ENCODE measurements at places on chromosomes 12 and 14. TPM values are rescaled to one million over a fixed set of nuclear protein-coding genes. Genes with fewer than 3 reads are reported as not detected.

- DNase-seq, result no peak
- H3K4me3 ChIP-seq, result no peak overlapping the region
- no peak overlapping the region for H3K27ac ChIP-seq
Measured at GRCh38 chr14:86897224-86897623, 1095.8 kb downstream of the GALC start.

DNA sequence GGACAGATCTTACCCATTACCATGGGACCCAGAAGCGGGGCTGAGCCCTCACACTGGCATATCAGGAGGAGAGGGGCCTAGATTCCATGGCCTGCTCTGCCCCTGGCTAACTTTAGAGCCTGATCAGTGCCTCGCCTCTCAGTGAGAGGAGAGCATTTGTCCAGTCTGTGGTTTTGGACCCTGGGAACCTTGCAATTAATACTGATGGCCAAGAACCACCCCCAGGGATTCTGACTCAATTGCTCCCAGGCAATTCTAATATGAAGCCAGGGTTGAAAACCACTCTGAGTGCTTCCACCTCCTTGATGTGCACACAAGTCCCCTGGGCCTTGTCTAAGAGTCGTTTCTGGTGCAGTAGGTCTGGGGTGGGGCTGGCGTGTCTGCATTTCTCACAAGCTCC is 67.7 kb downstream of the CALM1 start:
- no peaks in the 10 kb centered on the region for H3K4me1 ChIP-seq
- DNase-seq, result no peak
- H3K36me3 ChIP-seq, result no peaks in the 10 kb centered on the region
- H3K27me3 ChIP-seq, result no peaks in the 10 kb centered on the region
- H3K4me3 ChIP-seq, result no peak overlapping the region
- H3K27ac ChIP-seq, result no peak overlapping the region

- H3K4me3 ChIP-seq, result no peak overlapping the region
- H3K27ac ChIP-seq, result no peak overlapping the region
- no peaks in the 10 kb centered on the region for H3K27me3 ChIP-seq
- H3K36me3 ChIP-seq, result no peaks in the 10 kb centered on the region
- H3K4me1 ChIP-seq, result no peaks in the 10 kb centered on the region
- no peak for DNase-seq
Measured at GRCh38 chr14:96078625-96079016, 39.5 kb downstream of the C14orf132 start.

DNA sequence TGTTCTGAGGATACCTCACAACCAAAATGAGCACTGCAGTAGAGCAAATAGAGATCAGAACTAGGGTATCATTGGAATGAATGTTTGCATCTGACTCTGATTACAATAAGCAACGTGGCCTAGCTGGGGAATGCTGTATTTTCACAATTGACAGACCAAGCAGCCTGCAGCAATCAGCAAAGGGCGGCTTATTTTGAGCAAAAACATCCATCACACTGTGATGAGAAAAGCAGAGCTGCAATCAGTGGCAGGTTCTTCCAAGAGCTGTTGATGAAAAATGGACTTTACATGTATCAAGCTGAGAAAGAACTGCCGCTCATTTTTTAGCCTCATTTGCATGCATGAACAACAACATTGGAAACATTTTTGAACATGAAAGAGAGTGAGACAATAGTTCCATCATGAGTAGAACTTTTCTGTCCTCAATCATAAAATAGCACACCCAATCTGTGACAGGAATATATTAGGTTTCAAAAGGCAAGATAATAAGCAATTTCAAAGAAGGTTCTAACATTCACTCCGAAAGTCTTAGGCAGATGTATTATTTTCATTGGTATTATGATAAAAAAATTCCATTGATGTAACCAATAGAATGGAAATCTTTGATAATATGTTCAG is 249.7 kb upstream of the FBXO33 start:
- H3K27ac ChIP-seq, result no peak overlapping the region
- H3K4me1 ChIP-seq, result no peaks in the 10 kb centered on the region
- no peaks in the 10 kb centered on the region for H3K27me3 ChIP-seq
- no peak for DNase-seq
- H3K36me3 ChIP-seq, result no peaks in the 10 kb centered on the region

DNA sequence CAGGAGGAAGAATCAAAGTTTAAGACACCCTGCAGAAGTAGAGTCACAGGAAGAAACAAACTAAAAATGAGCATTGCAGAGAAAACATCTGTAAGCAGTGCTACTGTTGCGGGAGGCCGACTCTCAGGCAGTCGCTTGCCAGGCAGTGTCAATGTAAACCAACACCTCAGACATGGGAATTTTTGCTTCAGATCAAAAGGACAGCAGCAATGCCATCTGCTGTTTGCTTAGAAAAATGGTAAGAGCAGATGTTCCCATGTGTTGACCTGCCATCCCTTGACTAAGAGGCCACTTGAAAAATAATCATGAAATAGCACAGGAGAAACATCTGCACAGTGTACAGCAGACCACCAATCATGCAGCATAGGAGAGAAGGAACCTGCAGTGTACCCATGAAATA is 196.6 kb downstream of the SLC25A21 start:
- H3K27me3 ChIP-seq, result no peaks in the 10 kb centered on the region
- DNase-seq, result no peak
- no peak overlapping the region for H3K4me3 ChIP-seq

DNA sequence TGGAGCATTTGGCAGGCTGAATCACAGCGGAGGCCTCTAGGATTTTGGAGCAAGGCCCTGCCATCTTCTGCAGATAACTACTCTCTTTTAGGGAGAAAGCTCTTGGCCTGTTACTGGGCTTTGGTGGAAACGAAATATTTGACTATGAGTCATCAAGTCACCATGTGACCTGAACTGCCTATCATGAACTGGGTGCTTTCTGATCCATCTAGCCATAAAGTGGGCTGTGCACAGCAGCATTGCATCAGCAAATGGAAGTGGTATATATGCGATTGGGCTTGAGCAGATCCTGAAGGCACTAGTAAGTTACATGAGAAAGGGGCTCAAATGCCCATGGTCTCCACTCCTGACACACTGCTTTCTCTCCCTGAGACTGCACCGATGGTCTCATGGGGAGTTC is 21.1 kb downstream of the GYS2 start:
- H3K4me1 ChIP-seq, result no peaks in the 10 kb centered on the region
- no peak for DNase-seq
- H3K36me3 ChIP-seq, result no peaks in the 10 kb centered on the region
- no peak overlapping the region for H3K4me3 ChIP-seq
- H3K27me3 ChIP-seq, result no peaks in the 10 kb centered on the region

DNA sequence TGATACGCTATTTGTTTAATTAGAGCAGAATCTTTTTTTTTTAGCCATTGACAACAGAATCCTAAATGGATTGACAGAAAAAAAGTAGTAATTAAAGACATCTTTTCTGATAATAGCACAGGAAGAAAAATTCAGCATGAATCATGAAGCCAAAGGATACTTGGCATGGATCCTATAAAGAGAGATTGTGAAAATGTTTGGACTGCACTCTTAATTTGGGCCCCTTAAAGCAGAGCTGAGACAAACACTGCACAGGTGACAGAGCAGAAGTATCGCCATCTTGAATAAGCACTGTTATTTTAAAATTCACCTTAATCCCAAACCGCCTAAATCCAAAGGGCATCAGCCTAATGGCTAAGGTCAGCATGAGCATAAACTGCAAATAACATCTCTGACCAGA is 48.8 kb upstream of the SEL1L start:
- no peak for DNase-seq
- no peaks in the 10 kb centered on the region for H3K27me3 ChIP-seq
- H3K4me1 ChIP-seq, result no peaks in the 10 kb centered on the region
- no peak overlapping the region for H3K4me3 ChIP-seq

Gene MYL6
- 1,641 TPM for total RNA-seq

GRCh38 chr12:12726555-12727093 is 9.5 kb downstream of the CDKN1B start:
- peak overlapping the region; percentile 99 for H3K27ac ChIP-seq
- DNase-seq, result no peak
- H3K36me3 ChIP-seq, result no peaks in the 10 kb centered on the region
- peaks cover 6% of the 10 kb centered on the region for H3K4me1 ChIP-seq
- peak overlapping the region; percentile 63 for H3K4me3 ChIP-seq

Gene LTA4H
- 71.4 TPM for total RNA-seq

GRCh38 chr14:76420827-76421226 is 44.9 kb downstream of the ESRRB start:
- no peak for DNase-seq
- no peak overlapping the region for H3K4me3 ChIP-seq
- H3K27me3 ChIP-seq, result no peaks in the 10 kb centered on the region
- H3K4me1 ChIP-seq, result no peaks in the 10 kb centered on the region

GRCh38 chr12:56221232-56221756 is 428 bp downstream of the RNF41 start:
- DNase-seq, result peak; percentile 53
- H3K36me3 ChIP-seq, result no peaks in the 10 kb centered on the region
- peak overlapping the region; percentile 60 for H3K4me3 ChIP-seq
- H3K4me1 ChIP-seq, result peaks cover 20% of the 10 kb centered on the region

Gene DYRK2
- total RNA-seq, result 66.0 TPM

GRCh38 chr12:121038861-121039668 is at the start of gene OASL:
OASL (minus strand) TSS chr12:121039246; CDS start chr12:121038971, 275 bp downstream.
- H3K4me1 ChIP-seq, result no peaks in the 10 kb centered on the region
- H3K27ac ChIP-seq, result peak within 1 kb of the TSS; percentile 2
- DNase-seq, result peak; percentile 68
- no peaks in the 10 kb centered on the region for H3K36me3 ChIP-seq
- peak within 1 kb of the TSS; percentile 44 for H3K4me3 ChIP-seq

Gene PNMA1
- 28.3 TPM for total RNA-seq

Gene CS
- total RNA-seq, result 367 TPM

DNA sequence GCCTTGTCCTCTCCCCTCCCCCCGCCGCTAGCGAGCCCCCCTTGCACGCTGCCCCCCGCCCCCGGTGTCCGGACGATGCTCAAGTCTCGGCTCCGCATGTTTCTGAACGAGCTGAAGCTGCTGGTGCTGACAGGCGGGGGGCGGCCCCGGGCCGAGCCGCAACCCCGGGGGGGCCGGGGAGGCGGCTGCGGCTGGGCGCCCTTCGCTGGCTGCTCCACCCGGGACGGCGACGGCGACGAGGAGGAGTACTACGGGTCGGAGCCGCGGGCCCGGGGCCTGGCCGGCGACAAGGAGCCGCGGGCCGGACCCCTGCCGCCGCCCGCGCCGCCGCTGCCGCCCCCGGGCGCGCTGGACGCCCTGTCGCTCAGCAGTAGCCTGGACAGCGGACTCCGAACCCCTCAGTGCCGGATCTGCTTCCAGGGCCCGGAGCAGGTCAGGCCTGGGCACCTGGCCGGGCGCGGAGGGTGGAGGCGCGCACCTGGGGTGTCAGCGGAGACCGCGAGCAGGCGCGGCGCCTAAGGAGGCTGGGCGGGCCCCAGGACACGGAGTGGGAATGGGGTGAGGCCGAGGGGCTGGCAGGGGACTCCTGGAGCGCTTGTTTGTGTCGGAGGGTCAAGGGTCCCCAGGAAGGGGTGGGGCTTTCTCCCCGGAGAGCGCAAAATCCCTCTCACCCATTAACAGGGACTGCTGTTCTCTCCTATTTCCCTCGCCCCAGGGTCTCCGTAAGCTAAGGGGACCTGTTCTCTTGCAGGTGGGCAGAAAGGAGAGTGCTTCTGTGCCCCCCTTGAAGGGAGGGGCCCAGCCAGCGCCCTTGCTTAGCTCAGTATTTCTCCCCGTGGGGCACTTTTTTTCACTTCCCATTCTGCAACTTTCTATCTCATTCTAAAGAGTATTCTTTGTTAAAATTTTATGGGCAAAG is 810 bp downstream of the MARCHF9 start:
- DNase-seq, result peak; percentile 70
- H3K4me3 ChIP-seq, result peak overlapping the region; percentile 59
- no peaks in the 10 kb centered on the region for H3K36me3 ChIP-seq
- no peaks in the 10 kb centered on the region for H3K27me3 ChIP-seq
- H3K27ac ChIP-seq, result peak overlapping the region; percentile 72

Gene GALNT8
- total RNA-seq, result 31.6 TPM

Gene KRT85
- not detected for total RNA-seq

Gene TBPL2
- total RNA-seq, result 0.12 TPM

Gene KRT74
- not detected for total RNA-seq

GRCh38 chr14:34229140-34229539 is 232.9 kb downstream of the SPTSSA start:
- no peaks in the 10 kb centered on the region for H3K36me3 ChIP-seq
- no peak overlapping the region for H3K4me3 ChIP-seq
- DNase-seq, result no peak
- no peaks in the 10 kb centered on the region for H3K27me3 ChIP-seq

Gene PLEK2
- total RNA-seq, result 84.0 TPM

DNA sequence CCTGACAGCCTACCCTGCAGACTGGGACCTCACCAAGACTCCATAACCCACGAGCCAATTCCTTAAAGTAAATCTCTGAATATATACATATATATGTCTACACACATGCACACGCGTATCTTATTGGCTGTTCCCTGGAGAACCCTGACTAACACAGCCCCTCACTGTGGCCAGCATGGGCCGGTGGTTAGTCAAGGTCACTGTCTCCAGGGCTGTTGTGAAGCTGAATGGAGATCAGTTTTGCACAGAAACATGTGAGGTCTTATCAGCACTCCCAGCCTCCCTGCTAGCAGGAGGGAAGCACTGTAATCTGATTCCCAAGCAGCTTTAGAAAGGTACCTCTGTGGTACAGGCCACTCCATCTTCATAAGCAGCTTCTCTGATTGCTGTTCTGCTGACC is 46.6 kb upstream of the PLEKHG6 start:
- no peak overlapping the region for H3K4me3 ChIP-seq
- H3K36me3 ChIP-seq, result no peaks in the 10 kb centered on the region
- peaks cover 8% of the 10 kb centered on the region for H3K4me1 ChIP-seq
- DNase-seq, result no peak
- no peaks in the 10 kb centered on the region for H3K27me3 ChIP-seq
- H3K27ac ChIP-seq, result no peak overlapping the region

DNA sequence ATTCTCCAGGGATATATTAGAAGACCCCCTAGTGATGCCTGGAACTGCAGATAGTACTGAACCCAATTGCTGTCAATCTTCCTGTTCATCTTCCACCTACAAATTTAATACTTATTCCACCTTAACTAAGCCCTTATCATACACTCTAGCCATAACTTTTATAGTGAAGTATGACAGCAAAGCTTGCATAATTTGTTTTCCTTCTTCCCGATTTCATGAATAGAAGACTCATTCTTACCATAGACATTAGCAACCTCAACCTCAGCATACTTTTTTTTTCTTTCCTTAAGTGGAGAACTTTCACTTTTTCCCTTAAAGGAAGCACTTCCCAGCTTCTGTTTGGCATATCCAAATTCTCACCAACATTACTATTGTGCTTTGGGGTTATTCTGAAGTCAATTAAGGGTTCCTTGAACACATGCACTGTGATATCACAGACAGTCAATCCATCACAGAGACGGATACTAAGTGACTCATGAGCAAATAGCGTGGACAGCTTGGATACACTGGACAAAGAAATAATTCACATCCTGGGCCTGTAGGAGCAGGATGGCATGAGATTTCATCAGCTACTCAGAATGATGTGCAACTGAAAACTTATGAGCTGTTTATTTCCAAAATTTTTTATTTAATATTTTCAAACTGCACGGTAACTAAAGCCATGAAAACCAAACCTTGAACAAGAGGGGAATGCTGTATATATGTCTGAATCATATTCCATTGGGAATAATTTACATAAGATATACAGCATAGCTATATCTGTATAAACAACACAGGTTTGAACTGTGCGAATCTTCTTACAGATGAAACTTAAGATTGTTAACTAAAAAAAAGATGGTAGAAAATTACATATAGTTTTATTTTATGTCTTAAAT is 63.9 kb downstream of the SYT1 start:
- no peaks in the 10 kb centered on the region for H3K36me3 ChIP-seq
- no peaks in the 10 kb centered on the region for H3K27me3 ChIP-seq
- H3K27ac ChIP-seq, result no peak overlapping the region
- no peak for DNase-seq

GRCh38 chr12:54175200-54175963 is 13.4 kb downstream of the SMUG1 start:
- peaks cover 29% of the 10 kb centered on the region for H3K27me3 ChIP-seq
- no peak for DNase-seq
- no peaks in the 10 kb centered on the region for H3K36me3 ChIP-seq
- peaks cover 8% of the 10 kb centered on the region for H3K4me1 ChIP-seq
- no peak overlapping the region for H3K27ac ChIP-seq

All from colonic mucosa (tissue), 4 donors.